ENCODE measurements at places on chromosomes 7 and 10.

DNA sequence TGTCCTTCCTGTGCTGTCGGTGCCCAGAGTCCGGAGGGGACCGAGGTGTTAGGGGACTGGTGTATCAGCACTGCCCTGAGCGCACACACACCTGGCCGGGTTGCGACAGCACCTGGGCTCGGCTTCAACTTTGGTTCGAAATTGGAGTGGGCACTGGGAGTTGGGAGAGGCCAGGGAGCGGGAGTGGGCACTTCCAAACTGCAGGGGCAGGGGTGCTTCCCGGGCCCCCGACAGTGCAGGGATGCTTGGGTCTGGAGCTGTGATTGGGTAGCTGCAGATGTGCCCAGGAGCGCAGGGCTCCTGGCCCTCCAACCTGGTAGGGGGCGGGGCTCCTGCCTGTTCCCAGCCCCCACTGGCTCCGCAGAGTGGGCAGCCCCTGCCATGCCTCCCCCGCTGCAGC lies 7.7 kb downstream of the BBS9 start:
- no peak for DNase-seq

- no peak for DNase-seq
These were observed 89.1 kb upstream of the TRIM24 start for GRCh38 chr7:138370956-138371355.

DNA sequence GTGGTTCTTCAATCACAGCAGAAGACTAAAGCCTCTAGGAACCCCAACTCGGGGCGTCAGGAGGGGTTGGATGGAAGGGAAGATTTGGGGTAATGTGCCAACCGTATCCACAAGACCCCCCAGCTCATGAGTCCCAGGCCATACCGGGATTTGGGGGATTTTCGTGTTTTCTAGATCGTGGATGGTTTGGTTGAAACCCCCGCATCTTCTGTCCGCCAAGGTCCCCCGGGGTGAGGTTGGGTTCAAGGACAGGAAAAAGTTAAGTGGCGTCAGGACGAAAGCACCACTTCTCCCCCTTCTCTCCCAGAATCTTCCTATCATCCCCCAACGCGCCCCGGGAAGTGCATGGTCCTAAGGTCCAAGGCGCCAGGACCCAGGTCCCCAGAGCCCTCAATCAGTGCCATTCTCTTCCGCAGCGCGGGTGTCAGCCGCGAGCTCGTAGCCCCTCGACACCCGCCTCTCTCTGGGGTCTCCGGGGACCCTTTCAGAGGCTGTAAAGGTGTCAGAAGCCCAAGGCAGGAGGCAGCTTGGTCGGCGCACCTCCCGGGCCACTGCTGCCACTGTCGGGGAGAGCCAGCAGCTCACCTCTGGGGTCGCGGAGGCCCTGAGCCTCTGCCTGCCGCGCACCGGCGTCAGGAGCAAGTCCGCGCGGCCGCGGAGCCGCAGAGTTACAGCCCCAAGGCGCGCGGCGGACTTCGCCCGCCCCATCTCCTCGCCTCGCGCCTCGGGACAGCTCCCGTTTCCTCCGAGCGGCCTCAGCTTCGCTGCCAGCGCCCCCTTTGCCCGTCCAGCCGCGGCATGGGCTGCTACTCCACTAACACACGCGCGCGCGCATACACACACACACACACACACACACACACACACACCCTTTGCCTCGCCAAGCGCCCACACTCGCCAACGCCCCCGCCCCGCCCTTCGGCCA lies 1.5 kb downstream of the MKX start:
- no peak for DNase-seq

GRCh38 chr10:33487014-33487776 lies 152.7 kb upstream of the NRP1 start:
- DNase-seq, result no peak

- no peak for DNase-seq
These were observed 163.9 kb upstream of the AUTS2 start for GRCh38 chr7:69434398-69434815.

- no peak for DNase-seq
These were observed 214.3 kb downstream of the ELMO1 start for GRCh38 chr7:37234334-37234733.

GRCh38 chr7:75739796-75740672 lies 1.3 kb upstream of the HIP1 start:
- DNase-seq, result no peak

DNA sequence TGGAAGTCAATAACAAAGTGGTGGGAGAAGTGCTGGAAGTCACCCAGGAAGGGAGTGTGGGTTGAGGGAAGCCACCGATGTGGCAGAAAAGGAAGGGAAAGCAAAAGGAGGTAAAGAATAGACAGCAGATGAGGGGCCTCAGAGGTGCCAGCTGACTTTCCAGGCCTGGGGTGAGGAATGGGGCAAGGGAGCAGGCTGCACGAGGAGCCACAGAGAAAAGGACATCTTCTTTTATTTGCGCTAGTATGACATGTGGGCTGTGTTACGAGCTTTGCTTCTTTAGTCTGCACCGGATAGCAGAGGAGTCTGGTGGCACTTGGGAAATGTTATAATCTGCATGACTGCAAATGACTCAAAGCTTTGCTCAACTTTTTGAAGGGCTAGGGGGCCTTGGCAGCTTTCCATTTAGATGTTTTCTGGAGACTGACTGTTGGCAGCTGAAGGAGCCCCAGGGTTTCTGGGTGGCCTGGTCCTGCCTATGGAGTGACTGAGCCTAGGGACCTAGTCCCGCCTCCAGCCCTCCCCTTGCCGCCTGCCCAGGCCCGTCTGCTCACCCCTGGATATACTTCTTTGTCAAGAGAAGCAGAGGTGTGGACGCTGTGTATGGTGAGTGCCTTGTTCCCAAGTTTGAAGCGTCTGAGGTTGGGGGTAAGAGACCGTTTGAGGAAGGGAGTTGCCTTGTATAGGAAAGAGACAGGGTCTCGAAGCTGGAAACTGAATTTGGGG lies 5.1 kb downstream of the PRXL2A start:
- no peak for DNase-seq

DNA sequence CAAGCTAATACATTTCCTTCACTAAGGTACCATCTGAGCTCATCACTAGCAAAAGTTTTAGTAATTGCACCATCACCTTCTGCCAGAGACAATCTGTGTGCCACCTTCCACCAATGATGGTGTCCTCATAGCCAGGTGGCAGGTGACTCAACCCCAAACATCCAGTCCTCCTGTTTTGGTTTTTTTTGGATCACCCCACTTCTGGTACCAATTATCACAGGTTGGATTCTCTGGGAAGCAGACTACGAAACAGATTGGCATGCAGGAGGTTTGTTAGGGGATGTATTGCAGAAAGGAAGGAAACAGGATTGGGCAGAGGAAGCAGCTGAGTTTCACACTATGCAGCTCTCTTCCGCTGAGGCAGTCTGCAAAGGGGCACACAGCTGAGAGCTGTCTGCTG lies 4.5 kb upstream of the TACC2 start:
- no peak for DNase-seq

DNA sequence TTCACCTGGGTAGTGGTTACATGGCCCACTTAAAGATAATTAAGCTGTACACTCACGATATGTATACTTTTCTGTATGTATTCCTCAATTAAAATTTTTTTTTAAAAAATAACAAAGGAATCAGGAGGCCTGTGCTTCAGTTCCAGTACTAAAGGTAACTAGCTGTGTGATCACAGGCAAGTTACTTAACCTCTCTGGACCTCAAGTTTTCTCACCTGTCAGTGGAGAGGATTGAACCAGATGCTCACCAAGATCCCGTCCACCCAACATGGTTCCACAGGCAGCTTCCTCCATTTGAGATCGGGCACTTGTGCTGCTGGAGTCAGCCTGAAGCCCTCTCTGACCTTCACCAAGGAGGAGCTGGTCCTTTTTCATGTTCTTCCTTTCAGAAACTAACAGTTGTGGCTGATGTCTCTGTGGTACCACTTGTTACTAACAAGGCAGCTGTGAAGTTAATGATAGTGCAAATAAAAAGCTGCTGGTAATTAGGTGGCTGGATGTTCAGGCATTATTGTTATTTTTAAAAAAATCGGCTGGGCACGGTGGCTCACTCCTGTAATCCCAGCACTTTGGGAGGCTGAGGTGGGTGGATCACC lies 29.4 kb upstream of the SMNDC1 start:
- DNase-seq, result no peak

GRCh38 chr10:878895-879294 lies 52.6 kb downstream of the LARP4B start:
- DNase-seq, result no peak

GRCh38 chr10:128220021-128220420 lies 93.8 kb upstream of the MKI67 start:
- DNase-seq, result peak; percentile 32

- DNase-seq, result no peak
These were observed 14.3 kb downstream of the TES start for GRCh38 chr7:116224492-116225098.

DNA sequence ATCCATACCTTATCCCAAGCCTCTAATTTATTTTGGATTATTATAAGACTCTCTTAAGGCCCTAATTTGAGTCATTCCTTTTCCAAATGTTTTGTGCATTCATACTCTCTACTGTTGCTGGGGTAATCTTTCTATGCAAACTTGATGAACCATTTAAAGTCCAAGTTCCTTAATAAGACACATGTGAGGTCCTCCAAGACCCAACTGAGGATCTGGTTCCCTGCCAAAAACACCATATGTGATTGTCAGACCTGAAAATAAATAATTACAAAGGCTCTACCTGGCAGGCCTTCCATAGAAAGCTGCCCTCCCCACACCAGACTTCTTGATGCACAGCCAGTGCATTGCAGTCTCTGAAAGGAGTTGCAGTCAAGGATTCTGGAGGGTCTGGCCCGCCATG lies 257.9 kb upstream of the AKR1E2 start:
- no peak for DNase-seq
